ENCODE measurements at places on chromosomes 4 and X.

DNA sequence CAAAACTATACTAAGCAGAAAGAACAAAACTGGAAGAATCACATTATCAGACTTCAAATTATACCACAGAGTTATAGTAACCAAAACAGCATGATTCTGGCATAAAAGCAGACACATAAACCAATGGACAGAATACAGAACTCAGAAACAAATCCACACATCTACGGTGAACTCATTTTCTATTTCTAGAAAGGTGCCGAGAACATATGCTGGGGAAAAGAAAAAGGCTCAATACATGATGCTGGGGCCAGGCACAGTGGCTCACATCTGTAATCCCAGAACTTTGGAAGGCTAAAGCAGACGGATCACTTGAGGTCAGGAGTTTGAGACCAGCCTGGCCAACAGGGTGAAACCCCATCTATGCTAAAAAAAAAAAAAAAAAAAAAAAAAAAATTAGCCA lies 52.7 kb downstream of the ATRX start:
- no peak for DNase-seq

- no peak for DNase-seq
Observed at GRCh38 chrX:118755633-118756032, 28.2 kb downstream of the IL13RA1 start.

DNA sequence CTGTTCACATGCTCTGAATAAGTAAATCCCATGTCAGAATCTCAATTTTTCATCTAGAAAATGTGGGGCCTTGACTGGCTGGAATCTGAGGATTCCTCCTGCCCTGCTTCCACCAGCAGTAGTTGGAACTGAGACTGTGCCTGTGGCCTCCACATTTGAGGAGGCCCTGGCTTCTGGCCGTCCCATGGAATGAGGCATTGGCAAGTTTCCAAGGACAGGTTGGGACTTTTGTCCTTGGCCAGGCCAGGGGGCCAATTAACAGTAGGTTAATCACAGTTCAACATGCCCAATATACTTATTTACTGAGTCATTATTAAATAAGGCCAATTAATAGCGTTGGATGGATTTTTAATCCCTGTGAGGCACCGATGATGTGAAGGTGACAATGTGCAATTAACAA lies 50.2 kb upstream of the GABRE start:
- DNase-seq: no peak

GRCh38 chrX:86806786-86807185 lies 658.5 kb downstream of the DACH2 start:
- DNase-seq: no peak

DNA sequence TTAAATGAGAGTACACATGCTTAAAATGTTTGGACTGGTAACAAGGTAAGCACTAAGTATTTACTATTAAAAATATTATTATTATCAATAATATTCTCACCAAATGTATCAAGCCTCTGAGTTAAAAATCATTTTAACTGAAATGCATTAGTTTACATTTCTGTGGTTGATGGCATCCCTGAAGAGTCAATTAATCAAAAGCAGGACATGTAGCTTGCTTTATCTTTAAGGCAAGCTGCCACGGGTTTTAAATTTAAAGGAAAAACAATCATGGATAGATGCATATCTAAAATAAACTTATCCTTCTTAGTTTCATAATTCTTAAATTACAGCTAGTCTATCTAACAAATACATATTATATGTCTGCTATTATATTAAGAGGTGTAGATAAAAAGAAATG lies 584.8 kb upstream of the INTU start:
- DNase-seq: no peak

GRCh38 chrX:96721354-96721753 lies 36.7 kb downstream of the DIAPH2 start:
- no peak for DNase-seq

GRCh38 chrX:107673933-107674479 lies 45.7 kb downstream of the PRPS1 start:
- DNase-seq: peak; percentile 94

DNA sequence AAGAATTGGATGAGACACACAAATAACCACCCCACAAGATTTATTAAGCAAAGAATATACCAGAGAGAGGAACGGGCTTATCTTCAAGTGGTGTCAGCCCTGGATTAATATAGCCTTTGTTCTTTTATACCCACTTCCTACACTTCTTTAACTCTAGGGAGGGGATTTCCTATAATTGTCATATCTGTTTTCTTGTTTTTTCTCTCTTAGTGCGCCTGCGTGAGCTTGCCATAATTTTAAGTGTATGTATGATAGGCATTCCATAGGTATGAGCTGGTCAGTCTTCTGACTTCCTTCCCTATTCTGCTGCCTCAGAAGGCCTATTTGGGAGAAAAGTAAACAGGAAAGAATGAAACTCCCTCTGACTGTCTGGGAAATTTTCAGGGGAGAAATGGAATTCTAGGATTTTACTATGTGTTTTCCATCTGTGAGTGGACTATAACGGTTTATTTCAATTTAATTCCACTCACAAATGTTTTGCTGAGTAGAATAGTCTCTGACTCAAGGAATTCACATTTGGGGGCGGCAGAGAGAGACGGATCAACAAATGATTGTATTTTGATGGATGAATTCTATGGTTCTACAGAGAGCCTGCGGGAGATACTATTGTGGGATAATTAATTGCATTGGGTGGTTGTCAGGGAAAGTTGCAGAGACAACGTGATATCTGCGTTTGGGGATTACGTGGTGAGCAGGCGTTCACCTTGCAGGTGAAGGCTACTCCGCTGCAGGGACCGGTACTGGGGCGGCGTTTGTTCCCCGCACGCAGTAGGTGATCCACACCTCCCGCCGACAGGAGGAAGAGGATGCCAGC lies 626 bp upstream of the CEP135 start:
- DNase-seq: peak; percentile 92

GRCh38 chrX:29671421-29671820 lies 543.9 kb upstream of the MAGEB2 start:
- peak; percentile 35 for DNase-seq

GRCh38 chrX:16770970-16771482 lies 15.2 kb upstream of the TXLNG start:
- no peak for DNase-seq

- DNase-seq: peak; percentile 29
Observed at GRCh38 chrX:46327566-46328115, 217.6 kb downstream of the ZNF674 start.

GRCh38 chr4:121421594-121421993 lies 40.8 kb upstream of the QRFPR start:
- DNase-seq: no peak

- DNase-seq: no peak
Observed at GRCh38 chrX:115630204-115630603, 69.2 kb downstream of the PLS3 start.

DNA sequence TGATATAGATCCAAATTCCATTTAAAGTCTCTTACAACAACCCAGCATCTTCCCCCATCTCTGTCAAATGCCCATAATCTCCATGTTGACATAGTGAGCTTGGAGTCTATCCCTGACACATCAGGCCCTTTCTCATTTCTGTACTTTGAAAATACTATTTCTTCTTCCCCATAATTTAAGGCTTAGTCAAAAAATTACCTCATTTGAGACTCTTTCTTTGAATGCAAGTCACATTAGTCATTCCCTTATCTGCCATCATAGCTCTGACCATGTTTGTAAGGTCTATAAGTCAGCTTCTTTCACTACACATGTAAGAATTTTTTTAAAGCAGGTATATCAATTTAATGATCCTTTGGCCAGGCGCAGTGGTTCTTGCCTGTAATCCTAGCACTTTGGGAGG lies 99.9 kb downstream of the DDX60 start:
- peak; percentile 60 for DNase-seq

DNA sequence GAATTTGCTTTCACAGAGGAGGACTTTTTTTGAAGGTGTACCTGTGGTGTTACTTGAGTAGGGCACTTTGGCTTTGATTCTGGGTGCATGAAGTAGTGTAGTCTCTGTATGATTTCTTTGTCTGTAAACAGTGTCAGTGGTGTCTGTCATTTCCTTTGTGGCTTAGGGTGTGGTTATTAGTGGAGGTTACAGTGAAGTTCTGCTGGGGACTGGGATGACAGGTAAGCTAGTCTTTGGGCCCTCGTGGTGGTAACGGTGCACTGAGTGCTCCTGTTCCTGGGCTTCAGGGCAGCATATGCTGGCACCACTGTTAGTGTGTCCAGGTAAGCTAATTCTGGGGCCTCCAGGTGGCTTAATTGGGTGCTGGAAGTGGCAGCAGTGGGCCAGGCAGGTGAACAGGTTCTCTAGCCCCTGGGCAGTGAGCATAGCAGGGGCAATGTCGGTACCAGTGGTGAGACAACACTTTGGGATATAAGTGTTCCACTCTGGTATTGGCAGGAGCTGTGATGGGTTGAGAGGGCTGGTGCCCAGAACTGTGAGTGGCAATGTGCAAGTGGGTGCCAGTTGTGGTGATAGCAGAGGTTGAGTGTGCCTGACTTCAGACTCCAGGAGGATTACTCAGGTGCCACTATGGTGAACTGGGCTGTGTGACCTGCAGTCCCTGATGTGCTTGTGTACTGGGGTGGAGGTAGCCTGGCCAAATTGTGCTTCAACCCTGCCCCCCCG lies 26.0 kb upstream of the VSIG1 start:
- no peak for DNase-seq

- no peak for DNase-seq
Observed at GRCh38 chr4:79250887-79251286, 75.0 kb downstream of the NAA11 start.

- DNase-seq: no peak
Observed at GRCh38 chrX:114952696-114953095, 64.7 kb downstream of the IL13RA2 start.

DNA sequence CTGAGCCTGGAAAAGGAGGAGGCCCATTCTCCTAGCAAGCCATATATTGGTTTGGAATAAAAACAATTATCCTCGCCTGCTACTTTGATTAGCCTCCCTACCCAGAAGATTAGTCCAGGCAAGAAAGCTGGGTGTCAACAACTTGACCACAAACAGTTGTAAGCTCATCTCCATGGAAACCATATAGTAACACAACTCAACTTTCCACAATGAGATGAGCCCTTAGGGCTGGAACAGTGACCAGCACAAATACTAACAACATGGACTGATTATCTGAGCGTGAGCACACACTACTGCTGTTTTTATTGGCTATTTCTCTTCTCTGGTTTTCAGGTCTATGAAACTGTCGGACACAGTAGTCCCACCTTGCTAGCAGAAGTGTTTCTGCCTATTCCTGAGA lies 80.8 kb downstream of the CC2D2A start:
- no peak for DNase-seq

- no peak for DNase-seq
Observed at GRCh38 chr4:176052744-176053143, 12.9 kb upstream of the WDR17 start.

DNA sequence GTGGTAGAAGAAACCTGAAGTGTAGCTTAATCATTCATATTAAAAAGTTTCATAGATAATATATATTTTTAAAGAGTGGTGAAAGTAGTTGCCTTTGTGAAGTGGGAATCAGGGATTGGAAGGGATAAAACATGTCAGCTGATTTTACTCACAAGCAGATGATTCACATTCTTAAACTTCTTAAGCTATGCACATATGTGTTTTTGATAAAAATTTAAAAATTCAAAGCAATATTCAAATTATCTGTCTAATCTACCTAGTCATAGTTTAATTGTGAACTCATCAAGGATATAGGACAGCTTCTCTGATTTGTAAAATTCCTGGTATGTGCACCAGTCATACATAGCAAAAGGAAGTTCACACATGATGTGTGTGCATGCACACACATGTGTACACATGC lies 520.6 kb upstream of the PITX2 start:
- no peak for DNase-seq

- peak; percentile 67 for DNase-seq
Observed at GRCh38 chr4:145939856-145940255, 1.2 kb upstream of the ZNF827 start.

DNA sequence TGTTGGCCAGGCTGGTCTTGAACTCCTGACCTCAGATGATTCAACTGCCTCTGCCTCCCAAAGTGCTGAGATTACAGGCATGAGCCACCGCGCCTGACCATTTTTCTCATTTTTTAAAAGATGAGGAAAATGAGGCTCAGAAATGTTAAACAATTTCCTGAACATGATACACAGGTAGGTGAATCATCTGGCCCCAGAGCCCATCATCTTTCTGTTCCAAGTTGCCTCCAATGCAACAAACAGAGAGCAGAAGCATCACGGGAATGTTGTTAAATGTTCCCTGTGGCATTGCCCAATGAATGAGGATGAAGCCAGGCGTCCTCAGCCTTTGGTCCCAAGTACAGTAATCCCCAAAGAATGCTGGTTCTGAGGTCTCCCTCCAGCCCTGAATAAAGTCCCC lies 31.3 kb upstream of the ANXA5 start:
- DNase-seq: peak; percentile 65

- DNase-seq: no peak
Observed at GRCh38 chr4:25440478-25441030, 63.5 kb downstream of the ANAPC4 start.

GRCh38 chrX:134622813-134623185 lies 35.5 kb downstream of the PLAC1 start:
- DNase-seq: peak; percentile 33

GRCh38 chr4:139629436-139630125 lies 36.0 kb upstream of the MGST2 start:
- DNase-seq: no peak
